Tibial nerve (tissue), 4 donors: ENCODE measurements at places on chromosomes 7 and 10. TPM values are rescaled to one million over a fixed set of nuclear protein-coding genes. Genes with fewer than 3 reads are reported as not detected.

DNA sequence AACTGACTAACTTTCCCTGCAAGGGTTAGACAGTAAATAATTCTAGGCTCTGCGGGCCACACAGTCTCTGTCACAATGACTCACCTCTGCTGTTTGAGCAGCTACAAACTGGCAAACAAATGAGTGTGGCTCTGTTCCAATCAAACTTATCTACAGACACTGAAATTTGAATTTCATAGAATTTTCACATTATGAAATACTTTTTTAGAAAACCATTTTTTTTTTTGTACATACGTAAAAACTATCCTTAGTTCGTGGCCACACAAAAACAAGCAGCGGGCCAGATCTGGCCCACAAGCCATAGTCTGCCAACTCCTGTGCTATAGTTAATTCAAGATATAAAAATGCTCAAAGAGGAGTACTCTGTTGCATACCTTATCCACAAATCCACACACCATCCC is 32.6 kb downstream of the PIP4K2A start:
- no peak for DNase-seq

FGFR2 gene
- 16.5 TPM for total RNA-seq

OR2A42 gene
- total RNA-seq: not detected

- DNase-seq: no peak
Measured at GRCh38 chr10:71801361-71801760, 28.0 kb upstream of the VSIR start.

TUBB8 gene
- not detected for total RNA-seq

- no peak for DNase-seq
Measured at GRCh38 chr10:7606951-7607404, 59.8 kb downstream of the ITIH5 start.

OIT3 gene
- total RNA-seq: not detected
